ENCODE measurements at places on chromosomes 5 and 9.

DNA sequence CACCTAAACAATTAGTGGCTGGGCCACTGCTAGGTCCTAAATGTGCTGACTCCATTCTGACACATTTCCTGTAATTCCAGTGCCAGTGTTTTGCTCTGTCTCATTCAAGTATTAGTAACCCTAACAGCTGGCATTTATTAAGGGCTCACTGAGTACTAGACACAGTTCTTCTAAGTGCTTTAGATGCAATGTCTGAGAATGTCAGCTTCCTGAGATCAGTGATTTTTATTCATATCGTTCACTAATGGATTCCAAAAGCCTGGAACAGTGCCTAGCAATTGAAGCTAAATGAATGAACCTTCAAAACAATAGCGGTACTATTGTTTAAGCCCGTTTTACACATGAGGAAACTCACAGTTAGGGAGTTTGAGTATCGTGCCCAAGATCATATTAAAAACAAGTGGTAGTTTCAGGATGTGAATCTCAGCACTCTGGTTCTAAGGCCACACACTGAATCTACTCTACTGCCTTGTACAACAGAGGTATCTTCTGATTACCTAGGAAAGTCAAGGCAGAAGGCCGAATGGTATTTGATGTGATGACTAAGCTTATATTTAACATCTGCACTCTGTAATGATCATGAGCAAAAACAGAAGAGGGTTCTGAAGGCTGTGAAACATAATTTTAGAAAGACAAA, 304.0 kb downstream of the PJA2 start:
- no peak for DNase-seq

DNA sequence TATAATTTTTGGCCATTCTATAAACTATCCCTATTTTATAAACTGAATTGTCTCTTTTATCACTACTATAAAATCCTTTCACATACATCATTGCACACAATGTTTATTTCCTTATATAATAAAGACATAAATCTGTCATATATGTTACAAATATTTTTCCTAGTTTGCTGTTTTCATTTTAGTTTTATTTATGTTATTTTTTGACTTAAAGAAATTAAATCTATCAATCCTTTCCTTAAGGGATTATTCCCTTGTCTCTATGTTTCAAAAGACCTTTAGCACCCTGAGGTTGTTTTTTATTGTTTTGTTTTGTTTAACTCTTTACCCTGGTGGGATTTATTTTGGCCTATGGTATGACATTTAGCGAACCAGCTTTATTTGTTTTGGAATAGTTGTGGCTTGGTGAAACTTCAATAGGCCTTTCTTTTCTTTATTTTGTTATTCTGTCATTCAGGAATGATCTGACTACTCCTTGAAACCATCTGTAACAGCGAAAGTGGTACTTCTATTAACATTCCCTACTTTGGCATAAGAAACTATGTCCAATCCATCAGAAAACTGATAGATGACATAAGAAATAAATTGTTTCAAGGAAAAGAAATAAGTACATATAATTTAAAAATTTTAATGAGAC, 125.9 kb downstream of the CEP120 start:
- no peak for DNase-seq

GRCh38 chr5:31481531-31482165, 50.2 kb downstream of the DROSHA start:
- DNase-seq: no peak

GRCh38 chr9:15357050-15357653, 50.1 kb upstream of the TTC39B start:
- DNase-seq: no peak

DNA sequence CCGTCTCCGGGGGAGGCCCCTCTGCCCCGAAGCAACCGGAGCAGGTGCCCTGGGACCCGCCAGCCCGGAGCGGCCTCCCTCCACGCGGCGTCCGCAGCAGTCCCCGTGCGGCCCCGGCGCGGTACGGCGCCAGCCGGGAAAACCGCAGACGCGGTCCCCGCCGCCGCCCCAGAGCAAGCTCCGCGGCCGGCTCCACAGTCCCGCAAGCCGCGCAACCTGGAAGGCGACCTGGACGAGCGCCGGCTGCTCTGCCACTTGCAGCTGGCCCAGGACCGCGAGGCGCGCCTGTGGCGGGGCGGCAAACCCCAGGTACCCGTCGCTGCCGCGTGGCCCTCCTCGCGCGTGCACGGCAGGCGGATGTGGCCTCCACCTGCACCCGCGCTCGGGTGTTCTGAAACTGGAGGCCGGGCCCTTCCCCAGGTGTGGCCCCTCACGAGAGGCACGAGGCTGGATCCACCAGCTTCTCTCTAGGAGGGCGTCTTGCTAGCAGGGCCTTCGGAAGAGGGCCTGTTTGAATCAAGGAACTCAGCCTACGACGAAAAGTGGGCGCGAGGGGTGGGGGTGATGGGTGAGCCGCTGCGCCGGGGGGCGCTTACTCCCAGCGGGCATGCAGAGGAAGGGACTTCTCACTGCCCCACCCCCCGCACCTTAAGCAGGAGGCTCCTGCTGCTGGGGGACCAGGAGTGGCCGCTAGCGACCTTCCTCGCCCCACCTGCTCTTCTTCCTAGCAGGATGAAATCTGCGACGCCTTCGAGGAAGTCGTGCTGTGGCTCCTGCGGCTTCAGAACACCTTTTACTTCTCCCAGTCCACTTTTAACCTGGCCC, 602 bp downstream of the CCNI2 start:
- no peak for DNase-seq

- DNase-seq: no peak
Observed at GRCh38 chr9:131578021-131578420, 32.7 kb downstream of the PRRT1B start.

DNA sequence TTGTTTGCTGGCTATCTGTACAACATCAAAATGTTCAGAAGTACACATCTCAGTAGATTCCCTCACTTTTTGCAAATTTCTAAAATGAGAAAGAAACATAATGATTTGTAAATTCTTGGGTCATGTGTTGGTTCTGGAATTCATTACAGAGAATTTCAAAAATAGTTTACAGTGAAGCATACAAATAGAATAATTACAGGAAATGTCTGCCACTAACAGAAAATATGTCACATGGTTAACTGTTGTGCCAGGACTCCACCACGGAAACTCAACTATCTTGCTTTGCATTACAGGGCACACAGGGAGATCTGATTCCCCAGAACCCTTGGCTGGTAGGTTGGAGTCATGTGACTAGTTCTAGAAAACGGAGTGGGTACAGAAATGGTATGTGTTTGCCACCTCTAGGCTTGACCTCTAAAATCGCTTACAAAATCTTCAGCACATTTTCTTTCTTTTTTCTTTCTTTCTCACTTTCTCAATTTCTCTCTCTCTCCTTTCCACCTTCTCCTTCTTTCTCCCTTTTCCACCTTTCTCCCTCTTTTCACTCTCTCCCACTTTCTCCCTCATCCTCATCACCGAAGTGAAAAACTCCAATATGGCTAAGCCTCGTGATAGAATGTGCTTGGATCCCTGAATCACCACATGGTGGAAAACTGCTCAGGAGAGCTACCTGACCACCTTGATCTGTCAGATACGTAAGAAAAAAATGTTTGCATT, 32.4 kb downstream of the RASEF start:
- DNase-seq: no peak

DNA sequence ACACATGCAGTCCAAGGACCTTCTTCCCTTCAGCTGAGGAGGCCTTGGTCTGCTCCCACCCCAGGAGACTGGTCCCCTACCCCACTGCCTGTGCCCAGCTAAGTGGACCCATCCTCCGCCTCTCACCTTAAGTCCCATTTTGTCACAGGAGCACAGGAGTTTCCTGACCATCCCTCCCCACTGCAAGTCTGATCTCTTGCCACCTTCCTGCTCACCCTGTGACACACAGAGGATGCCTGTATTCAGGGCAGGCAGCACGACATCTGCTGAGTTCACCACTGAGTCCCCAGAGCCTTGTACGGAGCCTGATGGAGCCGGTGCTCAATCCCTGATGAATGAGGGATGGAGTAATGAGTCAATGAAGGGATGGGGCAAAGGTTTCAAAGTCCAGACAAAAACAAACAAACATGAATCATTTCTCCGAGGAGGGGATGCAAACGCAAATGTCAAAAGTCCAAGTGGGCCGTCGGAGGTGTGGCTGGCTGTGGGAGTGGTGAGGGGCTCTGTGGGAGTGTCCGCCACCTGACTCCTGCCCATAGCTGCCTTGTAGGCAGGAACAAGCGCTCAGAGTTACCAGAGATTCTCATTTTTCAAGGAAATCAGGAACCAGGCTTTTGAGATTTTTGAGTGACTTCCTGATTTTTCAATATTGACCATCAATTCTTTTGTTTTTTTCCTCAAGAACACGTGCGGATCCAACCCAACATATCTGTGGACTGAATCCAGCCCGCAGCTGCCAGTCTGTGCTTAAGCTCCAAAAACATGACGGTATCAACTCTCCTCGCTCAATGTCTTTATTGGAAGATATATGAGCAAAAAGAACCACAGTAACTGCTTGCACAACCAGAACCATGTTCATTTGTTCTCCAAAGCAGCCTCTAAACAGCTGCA, 4.4 kb downstream of the RAPGEF1 start:
- no peak for DNase-seq

GRCh38 chr5:133698646-133699526, 86.5 kb upstream of the FSTL4 start:
- no peak for DNase-seq

- DNase-seq: no peak
Observed at GRCh38 chr5:159698322-159698721, 218.0 kb upstream of the ADRA1B start.

DNA sequence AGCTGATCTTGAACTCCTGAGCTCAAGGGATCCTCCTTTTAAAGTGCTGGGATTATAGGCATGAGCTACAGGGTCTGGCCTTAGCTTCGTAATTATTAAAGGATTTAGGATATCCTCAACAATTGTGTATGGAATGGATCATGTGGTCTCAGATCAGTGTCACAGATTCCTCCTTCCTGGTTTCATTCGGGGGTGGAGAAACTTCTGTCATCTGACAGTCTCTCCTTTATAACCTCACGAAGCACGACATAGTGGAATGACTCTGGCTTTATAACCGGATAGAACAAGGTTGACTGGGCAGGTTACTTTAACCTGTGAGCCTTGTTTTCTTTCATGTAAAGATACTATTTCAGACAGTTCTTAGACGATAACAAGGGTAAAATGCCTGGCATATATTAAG, 4.4 kb upstream of the GNG10 start:
- no peak for DNase-seq

GRCh38 chr5:58670582-58670981, 87.7 kb downstream of the RAB3C start:
- no peak for DNase-seq

DNA sequence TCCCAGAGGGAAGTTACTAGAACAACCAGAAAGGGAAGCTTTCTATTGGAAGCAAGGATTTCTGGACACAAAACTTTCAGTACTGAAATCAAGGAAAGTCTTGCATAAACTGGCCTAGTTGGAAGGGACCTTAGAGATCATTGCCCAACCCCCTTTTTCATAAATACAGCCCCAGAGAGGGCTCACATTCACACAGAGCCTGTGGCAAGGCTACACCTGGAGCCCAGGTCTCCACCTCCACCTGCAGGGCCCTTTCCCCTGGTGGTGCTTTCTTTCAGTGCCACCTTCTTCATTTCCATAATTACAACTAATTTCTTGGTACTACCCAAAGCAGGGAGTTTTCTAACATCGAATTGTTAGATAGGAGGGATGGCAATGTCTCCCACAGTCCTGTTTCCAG, 85.7 kb downstream of the ADRB2 start:
- DNase-seq: no peak

DNA sequence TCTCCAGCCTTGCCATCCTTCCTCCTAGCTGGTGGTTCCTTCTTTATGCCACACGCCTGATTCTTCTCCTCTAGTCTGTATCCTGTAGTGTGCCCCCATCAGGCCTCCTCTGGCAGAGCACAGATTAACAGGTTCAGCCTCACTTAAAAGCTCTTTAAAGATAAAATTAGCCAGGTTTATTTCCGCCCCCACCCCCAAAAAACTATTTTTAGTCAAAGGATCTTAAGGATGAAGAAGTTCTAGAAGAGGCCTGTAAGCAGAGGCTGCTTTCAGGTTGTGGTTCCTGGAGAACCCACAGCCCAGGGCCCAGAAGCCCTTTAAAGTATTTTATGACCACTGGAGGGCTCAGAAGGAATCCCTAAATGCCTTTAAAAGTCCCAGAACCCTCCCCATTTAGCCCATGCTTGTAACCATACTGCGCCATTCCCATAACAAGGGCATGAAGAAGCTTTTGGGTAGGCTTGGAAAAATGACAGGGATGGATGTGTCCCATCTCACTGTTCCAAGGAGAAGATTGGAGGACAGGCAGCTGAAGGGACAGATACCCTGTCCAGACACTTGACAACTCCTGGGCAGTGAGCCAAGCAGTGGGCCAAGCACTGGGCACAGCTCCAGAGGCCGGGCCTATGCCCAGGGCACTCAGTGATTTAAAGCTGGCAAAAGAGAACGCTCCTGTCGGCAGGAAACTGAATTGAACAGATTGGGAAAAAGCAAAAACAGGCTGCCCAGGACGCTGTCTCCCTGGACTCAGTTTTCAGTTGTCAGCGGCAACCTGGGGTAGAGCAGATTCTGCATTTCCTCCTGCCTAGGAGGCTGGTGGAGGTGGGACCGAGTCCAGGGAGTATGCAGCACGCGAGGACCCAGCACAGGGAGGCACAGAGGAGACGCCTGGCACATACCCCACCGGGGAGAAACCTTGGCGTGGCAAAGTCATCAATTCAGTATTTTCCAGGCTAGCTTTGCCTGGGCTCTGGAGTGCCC, 106.3 kb upstream of the SSBP2 start:
- no peak for DNase-seq

DNA sequence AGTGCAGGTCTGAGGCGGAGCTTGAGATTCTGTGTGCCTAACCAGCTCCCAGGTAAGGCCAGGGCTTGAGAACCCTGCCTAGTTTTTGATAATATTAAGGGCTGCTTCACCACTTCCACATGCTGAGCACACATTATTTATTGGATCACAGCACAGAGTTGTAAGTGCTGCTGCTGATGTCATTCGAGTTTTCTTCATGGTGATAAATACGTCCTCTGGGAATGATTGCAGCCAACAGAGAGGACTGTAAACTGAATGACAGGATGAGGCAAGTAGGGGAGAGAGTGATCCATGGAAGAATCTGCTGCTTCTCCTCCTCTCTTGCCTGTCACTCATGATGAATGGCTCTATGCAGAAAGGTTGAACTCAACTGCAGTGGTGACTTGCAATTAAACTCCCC, 77.9 kb upstream of the VPS13A start:
- DNase-seq: no peak

GRCh38 chr5:97124335-97124734, 18.1 kb downstream of the LIX1 start:
- no peak for DNase-seq

GRCh38 chr9:86282979-86283535, 719 bp upstream of the ISCA1 start:
- no peak for DNase-seq

Data from stimulated activated CD8-positive, alpha-beta memory T cell treated with anti-CD3 and anti-CD28 coated beads, Interleukin-2, amount 100 ng/mL, for 48 hours (primary cell).